ENCODE measurements at places on chromosomes 6 and 20. TPM values are rescaled to one million over a fixed set of nuclear protein-coding genes. Genes with fewer than 3 reads are reported as not detected.

Gene HLA-DOB
- total RNA-seq: not detected

Gene HSPA1L
- 0.79 TPM for total RNA-seq

Gene PACRG
- 3.7 TPM for total RNA-seq

Gene CTAGE9
- total RNA-seq: not detected

Gene AVP
- total RNA-seq: not detected

Gene TMEM217
- 3.2 TPM for total RNA-seq

Gene SLA2
- 0.59 TPM for total RNA-seq

Gene CCNC
- 43.2 TPM for total RNA-seq

Gene TM9SF4
- total RNA-seq: 23.8 TPM

Gene ADAM33
- 0.70 TPM for total RNA-seq

Gene MYH7B
- total RNA-seq: 0.25 TPM

Gene IPCEF1
- total RNA-seq: 2.8 TPM
